Pancreas (tissue), 10 donors: ENCODE measurements at places on chromosomes 6 and 20. TPM values are rescaled to one million over a fixed set of nuclear protein-coding genes. Genes with fewer than 3 reads are reported as not detected.

SLC35F1 gene
- total RNA-seq: 2.1 TPM

MYB gene
- total RNA-seq: 0.37 TPM

SLC29A1 gene
- total RNA-seq: 34.2 TPM

PAX1 gene
- not detected for total RNA-seq

MTFR2 gene
- 0.34 TPM for total RNA-seq

JAG1 gene
- total RNA-seq: 24.3 TPM

GPR6 gene
- total RNA-seq: 0.12 TPM

BEND6 gene
- not detected for total RNA-seq

PPIL6 gene
- total RNA-seq: 1.7 TPM

POU5F1 gene
- total RNA-seq: 2.3 TPM

SLX4IP gene
- 3.5 TPM for total RNA-seq

DLK2 gene
- not detected for total RNA-seq

TCP11 gene
- total RNA-seq: not detected

EPPIN gene
- not detected for total RNA-seq

CTSZ gene
- 33.7 TPM for total RNA-seq

DYNLT1 gene
- total RNA-seq: 22.4 TPM

TRIM38 gene
- total RNA-seq: 1.5 TPM

MPIG6B gene
- not detected for total RNA-seq

SFTA2 gene
- 1.9 TPM for total RNA-seq

PTK6 gene
- 0.83 TPM for total RNA-seq

SAPCD1 gene
- total RNA-seq: 0.69 TPM

BANF2 gene
- 0.88 TPM for total RNA-seq

COL21A1 gene
- total RNA-seq: 1.8 TPM

BMP7 gene
- 0.76 TPM for total RNA-seq

LPA gene
- 1.4 TPM for total RNA-seq

OTOR gene
- not detected for total RNA-seq

IFT52 gene
- 7.8 TPM for total RNA-seq

DLL1 gene
- total RNA-seq: 10.8 TPM

IRF4 gene
- 3.8 TPM for total RNA-seq

GRIK2 gene
- 2.7 TPM for total RNA-seq
